ENCODE measurements at places on chromosomes 1 and 21.

DNA sequence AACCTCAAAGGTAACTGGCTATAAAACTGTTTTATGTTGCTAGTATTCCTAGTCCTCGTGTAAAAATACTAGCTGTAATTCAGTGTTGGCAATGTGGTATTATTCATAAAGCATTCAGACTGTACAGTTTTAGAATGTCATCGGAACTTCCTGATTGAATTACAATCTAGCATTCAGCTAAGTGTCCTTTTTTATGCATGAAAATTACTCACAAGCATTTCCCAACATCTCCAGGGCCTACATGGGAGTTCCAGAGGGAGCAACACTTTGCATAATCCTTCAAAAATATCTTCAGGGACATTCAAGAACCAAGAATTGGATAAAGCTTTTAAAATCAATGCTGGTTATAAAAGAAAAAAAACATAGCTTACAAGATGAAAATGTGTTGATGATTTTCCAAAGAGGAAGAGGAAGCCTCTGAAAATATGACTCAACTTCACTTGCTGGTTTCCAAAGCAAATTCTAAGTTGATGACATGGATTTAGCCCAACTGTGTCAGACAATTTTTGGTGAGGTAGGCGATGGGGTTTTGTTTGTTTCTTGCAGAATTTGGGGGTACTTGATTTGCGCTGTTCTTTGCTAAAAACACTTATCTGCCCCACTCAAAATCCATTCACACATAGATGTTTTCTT, 137.8 kb downstream of the SLC44A5 start:
- no peak for DNase-seq

- DNase-seq: no peak
Measured at GRCh38 chr1:220808345-220809186, 21.9 kb downstream of the MTARC1 start.

DNA sequence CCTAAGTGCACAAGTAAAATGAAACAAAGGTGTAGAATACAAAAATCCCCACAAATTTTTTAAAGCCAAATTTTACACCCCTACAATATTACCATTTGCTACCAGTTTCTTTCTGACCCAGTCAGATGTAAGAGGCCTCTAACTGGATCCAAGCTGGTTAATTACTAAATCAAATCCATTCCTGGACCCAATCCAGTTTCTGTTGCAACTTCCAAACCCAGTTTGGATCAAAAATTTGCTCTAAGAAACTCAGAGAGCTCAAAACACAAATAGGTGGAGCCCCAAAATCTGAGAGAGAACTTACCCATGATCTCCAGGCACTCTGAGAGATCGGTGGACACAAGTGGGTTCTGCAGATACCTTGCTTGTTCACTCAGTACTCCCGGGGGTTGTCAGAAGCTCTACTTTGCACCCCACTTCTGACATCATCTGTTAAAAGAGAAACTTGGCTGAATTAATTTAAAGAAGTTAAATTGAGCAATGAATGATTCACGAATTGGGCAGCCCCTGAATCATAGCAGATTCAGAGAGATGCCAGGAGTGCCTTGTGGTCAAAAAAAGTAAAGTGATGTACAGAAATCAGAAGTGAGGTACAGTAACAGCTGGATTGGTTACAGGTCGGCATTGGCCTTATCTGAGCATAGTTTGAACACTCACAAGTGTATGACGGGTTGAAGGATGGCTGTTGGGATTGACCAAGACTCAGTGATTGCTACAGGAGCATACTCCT, 448.0 kb downstream of the KCNT2 start:
- no peak for DNase-seq

DNA sequence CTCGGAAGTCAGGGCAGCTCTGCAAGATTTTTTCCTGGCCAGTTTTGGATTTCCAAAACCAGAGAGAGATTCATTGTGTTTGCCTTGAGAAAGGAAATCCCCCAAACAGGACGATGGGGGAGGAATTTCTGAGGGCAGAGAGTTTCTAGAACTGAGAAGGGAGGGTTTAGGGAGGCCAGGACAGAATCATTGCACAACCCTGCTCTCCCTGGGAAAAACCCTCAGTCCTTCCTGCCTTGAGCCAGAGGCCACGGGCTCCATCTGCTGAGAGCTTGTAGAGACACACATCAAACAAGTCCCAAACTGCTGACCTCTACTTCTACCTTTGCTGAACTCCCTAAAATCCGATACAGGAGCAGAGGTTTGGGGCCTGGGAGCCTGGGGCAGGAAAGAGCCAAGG, 99.7 kb downstream of the NMNAT2 start:
- no peak for DNase-seq

DNA sequence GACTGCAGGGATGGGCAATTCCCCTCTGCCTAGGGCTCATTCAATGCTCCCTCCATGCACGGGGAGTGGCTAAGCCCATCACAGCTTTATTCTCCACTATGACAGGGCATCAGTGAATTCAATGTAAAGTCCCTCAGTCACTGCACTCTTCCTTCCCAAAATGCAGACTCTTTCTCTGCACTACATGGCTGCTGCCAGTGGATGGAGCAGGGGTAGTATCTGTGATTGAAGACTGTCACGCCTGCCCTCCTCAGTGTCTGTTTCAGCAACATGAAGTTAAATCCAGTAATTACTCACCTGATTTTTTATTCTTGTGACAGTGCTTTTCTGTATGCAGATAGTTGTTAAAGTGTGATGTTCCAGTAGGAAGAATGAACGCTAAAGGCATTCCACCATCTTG, 1323.2 kb downstream of the AMY1C start:
- DNase-seq: no peak

- DNase-seq: no peak
Measured at GRCh38 chr1:217270101-217270500, 360.8 kb downstream of the GPATCH2 start.

DNA sequence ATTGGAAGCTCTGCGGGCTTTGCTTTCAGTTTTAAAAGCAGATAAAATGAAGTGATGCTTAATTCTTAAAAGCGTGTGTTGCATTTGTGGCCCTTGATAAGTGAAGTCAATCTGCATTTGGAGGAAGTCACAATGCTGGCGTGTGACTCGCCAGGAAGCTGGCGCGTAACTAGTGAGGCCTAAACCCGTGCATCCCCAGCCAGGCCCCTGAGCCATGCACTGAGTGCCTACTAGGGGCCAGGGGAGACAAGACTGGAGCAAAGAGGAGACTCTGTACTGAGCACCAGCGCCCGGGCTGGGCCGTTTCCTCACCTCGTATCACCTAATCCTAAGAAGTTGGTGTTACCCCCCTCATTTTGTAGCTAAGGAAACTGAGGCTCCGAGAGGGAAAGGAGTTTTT, 4.6 kb upstream of the DDOST start:
- no peak for DNase-seq

DNA sequence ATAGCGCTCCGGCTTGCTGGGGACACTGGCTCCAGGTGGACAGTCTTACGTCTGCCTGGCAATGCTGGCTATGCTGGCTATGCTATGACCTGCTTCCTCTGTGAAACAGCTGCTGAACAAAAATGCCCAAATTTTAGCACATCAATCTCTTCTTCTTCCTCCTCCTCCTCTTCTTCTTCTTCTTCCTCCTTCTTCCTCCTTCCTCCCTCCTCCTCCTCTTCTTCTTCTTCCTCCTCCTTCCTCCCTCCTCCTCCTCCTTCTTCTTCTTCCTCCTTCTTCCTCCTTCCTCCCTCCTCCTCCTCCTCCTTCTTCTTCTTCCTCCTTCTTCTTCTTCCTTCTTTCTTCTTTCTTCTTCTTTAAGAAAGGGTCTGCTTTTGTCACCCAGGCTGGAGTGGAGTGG, 401.3 kb downstream of the KIF26B start:
- DNase-seq: no peak

DNA sequence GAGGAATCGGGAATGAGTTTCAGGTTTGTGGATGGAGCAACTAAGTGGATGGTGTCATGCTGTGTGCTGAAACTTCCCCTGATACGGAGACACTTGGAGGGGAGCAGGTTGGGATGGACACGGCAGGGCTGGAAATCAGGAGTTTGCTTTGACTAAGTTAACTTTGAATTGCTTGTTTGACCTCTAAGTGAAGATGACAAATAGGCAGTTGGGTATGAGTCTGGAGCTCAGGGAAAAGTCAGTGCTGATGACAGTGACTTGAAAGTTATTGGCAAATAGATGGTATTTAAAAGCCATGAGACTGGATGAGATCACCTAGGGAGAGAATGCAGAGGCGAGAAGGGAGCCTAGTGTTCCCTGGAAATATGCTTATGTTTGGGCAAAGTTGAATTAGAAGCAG, 12.8 kb upstream of the ZSCAN20 start:
- DNase-seq: no peak

DNA sequence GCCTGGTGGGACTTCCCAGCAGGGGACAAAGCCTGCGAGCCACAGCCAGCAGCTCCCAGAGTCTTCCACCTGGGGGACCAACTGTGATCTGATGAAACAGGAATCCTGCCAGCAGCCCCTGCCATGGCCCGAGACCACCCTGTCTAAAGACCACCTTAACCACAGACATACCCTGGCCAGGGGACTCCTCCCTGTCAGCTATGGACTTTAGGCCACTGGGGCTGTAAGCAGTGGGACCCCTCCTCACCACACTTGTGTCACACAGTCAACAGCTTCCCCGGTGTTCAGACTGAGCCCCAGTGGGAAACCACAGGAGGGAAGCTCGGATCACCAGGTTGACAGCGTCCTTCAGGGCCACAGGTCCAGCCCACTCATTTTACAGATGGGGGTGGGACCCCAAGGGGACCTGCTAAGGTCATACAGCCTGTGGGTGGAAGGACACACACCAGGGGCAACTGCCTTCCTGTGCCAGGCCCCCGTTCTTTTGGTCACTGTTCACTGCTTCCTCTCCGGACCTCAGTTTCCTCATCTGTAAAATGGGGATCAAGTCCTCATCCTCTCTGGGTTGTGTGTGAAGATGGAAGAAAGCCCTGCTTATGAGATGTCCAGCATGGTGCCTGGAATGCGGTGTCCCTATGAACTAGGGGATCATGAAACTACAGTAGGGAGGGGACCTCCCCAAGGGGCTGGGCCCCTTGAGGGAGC, 11.4 kb downstream of the EPHA2 start:
- DNase-seq: no peak

DNA sequence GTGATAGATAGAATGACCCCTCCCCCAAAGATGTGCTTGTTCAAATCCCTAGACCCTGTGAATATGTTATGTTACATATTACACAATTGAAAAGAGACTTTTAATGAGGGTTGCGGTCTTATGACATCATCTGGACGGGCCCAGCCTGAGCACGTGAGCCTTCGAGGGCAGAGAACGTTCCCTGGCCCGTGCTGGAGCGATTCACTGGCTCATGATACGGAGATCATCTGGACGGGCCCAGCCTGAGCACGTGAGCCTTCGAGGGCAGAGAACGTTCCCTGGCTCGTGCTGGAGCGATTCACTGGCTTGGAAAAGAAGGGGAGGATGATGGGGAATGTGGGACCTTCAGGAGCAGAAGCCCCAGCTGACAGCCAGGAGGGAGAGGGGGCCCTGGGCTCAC, 34.4 kb upstream of the COL18A1 start:
- no peak for DNase-seq

DNA sequence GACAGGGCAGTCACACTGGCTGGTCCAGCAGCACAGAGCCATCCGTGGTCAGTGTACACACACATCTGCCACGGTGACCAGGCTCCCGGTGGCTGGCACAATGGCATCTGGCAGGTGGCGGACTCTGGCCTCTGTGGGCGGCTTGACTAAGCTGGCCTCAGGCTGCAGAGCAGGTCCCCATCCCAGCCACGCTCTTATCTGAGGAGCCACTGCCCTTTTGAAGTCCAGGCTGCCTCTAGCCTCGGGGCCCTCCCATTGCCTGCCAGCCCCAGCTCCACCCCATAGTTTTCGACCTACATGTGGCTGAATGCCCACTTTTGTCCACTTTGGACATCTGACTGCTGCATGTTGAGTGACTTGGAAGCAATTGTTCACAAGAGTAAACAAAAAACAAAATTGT, 29.9 kb upstream of the EDN2 start:
- DNase-seq: no peak

- no peak for DNase-seq
Measured at GRCh38 chr1:230151924-230152468, 85.0 kb downstream of the GALNT2 start.

- no peak for DNase-seq
Measured at GRCh38 chr1:235980976-235981375, 83.9 kb downstream of the NID1 start.

DNA sequence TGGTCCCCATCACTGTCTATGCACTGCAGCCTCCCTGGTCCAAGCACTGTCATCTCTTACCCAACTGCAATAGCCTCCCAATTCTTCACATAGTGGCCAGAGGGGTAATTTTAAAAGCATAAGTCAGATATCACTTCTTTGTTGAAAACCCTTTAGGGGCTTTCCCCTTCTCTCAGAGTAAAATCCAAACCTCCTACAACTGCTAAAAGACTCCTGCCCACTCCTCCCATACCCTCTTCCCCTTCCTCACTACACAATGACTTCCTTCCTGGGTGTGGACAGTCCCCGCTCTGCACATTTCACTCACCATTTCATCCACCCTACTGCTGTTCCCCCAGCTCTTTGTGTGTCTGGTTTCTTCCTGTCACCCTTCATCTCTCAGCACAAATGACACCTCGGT, 8.3 kb downstream of the MCOLN2 start:
- DNase-seq: no peak

DNA sequence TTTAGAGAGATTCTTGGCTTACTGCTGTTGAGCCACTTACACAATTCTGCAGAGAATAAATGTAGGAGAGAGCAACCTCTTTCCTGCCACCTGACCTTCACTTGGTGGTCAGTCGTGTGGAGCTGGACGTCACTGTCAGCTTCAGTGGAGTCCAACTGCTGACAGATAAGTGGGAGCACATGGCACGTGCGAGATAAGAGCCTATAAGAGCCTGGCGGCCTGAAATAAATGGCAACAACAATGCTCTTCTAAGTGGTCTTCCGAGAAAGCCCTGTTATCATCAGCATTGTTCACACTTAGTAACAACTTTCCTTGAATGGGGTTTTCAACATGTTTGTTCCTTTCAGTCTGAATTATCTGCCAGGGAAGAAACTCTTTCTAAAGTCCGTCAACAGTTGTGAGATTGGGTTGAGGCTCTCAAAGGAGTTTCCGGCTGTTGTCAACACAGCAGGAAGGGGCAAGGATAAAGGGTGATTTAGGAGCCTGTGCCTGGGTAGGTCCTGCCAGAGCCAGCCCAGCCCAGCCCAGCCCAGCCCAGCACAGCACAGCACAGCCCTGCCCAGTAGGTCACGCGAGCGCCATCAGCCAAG, 57.2 kb upstream of the RUNX1 start:
- no peak for DNase-seq

GRCh38 chr1:201146626-201147390, 7.5 kb downstream of the TMEM9 start:
- DNase-seq: no peak

GRCh38 chr21:33567914-33568313, 20.6 kb downstream of the DONSON start:
- DNase-seq: no peak

DNA sequence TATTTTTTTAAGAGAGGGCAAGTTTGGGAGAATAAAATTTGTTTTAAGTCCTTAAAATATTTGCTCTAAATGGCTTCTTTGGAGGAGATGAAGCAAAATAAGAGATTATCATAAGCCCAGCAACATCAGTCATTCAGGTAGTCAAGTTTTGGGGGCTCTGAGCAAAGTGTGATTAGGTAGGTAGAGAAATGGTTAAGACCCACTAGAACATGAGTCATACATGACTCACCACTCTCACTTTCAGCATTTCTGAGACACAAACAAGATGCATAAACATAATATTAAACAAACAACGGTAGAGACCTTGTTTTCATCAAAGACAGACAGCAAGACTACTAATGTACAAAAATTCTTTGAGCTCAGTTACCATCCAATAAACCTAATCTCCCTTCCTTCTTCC, 272.2 kb downstream of the LMO4 start:
- no peak for DNase-seq

Data from NCI-H1930 (cell line).